ENCODE measurements at places on chromosomes 5 and 9. TPM values are rescaled to one million over a fixed set of nuclear protein-coding genes. Genes with fewer than 3 reads are reported as not detected.

The CDH18 gene
- not detected for total RNA-seq

The CKMT2 gene
- 1.7 TPM for total RNA-seq

The SCGB3A2 gene
- total RNA-seq, result not detected

The NTNG2 gene
- 0.43 TPM for total RNA-seq

The HRCT1 gene
- 24.8 TPM for total RNA-seq

The PRRC1 gene
- total RNA-seq, result 72.1 TPM

The INSL4 gene
- total RNA-seq, result not detected

The PCDHB7 gene
- total RNA-seq, result 0.55 TPM

The DYNC2I2 gene
- 43.7 TPM for total RNA-seq

The N4BP3 gene
- 0.82 TPM for total RNA-seq

The LURAP1L gene
- 22.3 TPM for total RNA-seq

The WDR38 gene
- total RNA-seq, result not detected

The MTAP gene
- total RNA-seq, result 32.4 TPM

The GPX8 gene
- total RNA-seq, result 1.9 TPM

The PTGR1 gene
- 83.7 TPM for total RNA-seq

The SELENOP gene
- 1,113 TPM for total RNA-seq

The OTP gene
- not detected for total RNA-seq

The NUDT2 gene
- 17.2 TPM for total RNA-seq

The HDHD3 gene
- total RNA-seq, result 75.7 TPM

The PHF24 gene
- not detected for total RNA-seq

The HTR4 gene
- total RNA-seq, result 18.8 TPM

The IL5 gene
- total RNA-seq, result not detected

The IL33 gene
- 7.3 TPM for total RNA-seq

The ARHGEF39 gene
- total RNA-seq, result 6.4 TPM

The C5orf52 gene
- total RNA-seq, result 3.5 TPM

The IPO11 gene
- total RNA-seq, result 17.6 TPM

The ZNF483 gene
- 27.4 TPM for total RNA-seq

The FAM193B gene
- total RNA-seq, result 83.9 TPM

The GABRG2 gene
- total RNA-seq, result 2.2 TPM

The SREK1 gene
- total RNA-seq, result 67.8 TPM

The IL13 gene
- total RNA-seq, result not detected

The LMX1B gene
- total RNA-seq, result 0.14 TPM

The OMD gene
- 5.1 TPM for total RNA-seq

The BAG1 gene
- 153 TPM for total RNA-seq

The GRK6 gene
- total RNA-seq, result 48.1 TPM

The DNAJA1 gene
- 47.3 TPM for total RNA-seq

The GPR151 gene
- not detected for total RNA-seq

The ADAMTSL2 gene
- 1.3 TPM for total RNA-seq

The CCDC183 gene
- 7.0 TPM for total RNA-seq

The NPDC1 gene
- 78.6 TPM for total RNA-seq

Measured in mucosa of descending colon (tissue), 3 donors.